ENCODE measurements at places on chromosomes 12 and 14. TPM values are rescaled to one million over a fixed set of nuclear protein-coding genes. Genes with fewer than 3 reads are reported as not detected.
A peak's percentile ranks its signal among the peaks of the same experiment; 100 is the strongest.

DNA sequence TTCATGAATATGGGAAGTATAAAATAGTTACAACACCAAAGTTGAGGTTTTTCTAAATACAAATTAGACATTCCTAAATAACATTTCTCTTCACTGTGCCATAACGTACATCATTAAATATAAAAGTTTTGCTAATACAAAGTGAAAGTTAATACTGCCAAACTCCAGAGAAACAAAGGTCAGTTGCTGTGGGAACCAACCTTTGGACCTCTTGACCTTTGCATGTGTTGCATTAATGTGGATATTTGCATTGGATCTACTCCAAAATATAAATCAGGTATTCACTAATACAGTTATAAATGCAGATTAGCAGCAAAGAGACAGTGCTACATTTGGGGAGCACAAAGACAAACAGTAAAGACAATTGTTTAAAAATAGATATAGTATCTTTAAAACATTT, 366.0 kb upstream of the USP15 start:
- no peaks in the 10 kb centered on the region for H3K27me3 ChIP-seq
- H3K4me3 ChIP-seq: no peak overlapping the region
- H3K36me3 ChIP-seq: no peaks in the 10 kb centered on the region

DNA sequence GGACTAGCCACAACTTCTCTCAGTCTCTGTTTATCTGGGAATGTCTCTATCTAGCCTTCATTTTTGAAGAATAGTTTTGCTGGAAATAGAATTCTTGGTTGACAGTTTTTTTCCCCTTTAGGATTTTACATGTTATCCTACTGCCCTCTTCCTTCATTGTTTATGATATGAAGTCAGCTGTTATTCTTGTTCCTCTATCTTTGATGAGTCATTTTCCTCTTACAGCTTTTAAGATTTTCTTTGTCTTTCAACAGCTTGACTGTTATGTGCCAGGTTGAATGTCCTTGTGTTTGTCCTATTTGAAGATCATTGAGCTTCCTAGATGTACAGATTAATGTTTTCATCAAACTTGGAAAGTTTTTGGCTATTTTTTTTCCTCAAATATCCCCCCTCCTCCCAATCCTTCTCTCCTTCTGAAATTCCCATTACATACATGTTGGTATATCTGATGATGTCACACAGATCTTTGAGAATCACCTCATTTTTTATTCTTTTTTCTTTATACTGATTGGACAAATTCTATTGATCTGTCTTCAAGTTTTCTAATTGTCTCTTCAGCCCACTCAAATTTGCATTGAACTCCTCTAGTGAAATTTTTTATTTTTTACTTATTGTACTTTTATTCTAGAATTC, 4.5 kb upstream of the GOLGA5 start:
- H3K36me3 ChIP-seq: no peaks in the 10 kb centered on the region
- H3K4me1 ChIP-seq: peaks cover 14% of the 10 kb centered on the region
- no peak overlapping the region for H3K27ac ChIP-seq
- DNase-seq: no peak

DNA sequence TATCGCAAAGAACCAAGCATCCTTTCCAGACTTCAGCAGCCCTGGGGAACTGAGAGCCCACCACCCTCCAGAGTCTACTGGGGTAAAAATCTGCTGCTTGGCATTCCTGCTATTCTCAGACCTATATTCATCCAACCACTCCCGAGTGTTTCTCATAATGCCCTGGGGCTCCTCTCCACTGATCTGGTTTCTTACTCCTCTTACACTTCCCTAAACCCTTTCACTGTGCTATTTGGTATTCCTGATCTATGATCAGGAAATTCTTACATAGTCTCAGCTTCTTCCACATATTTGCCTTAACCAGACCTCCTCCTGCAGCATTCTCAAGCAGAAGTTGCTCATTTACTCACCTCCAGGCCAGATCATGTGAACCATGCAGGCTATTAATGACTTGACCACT, 82.4 kb downstream of the SYT10 start:
- no peak for DNase-seq
- no peaks in the 10 kb centered on the region for H3K27me3 ChIP-seq
- no peak overlapping the region for H3K4me3 ChIP-seq
- no peaks in the 10 kb centered on the region for H3K36me3 ChIP-seq
- H3K27ac ChIP-seq: no peak overlapping the region

- no peak for DNase-seq
- no peak overlapping the region for H3K27ac ChIP-seq
- H3K4me1 ChIP-seq: no peaks in the 10 kb centered on the region
- H3K36me3 ChIP-seq: no peaks in the 10 kb centered on the region
- H3K4me3 ChIP-seq: no peak overlapping the region
- H3K27me3 ChIP-seq: peaks cover 6% of the 10 kb centered on the region
Observed at GRCh38 chr12:109009766-109010165, 11.1 kb downstream of the SVOP start.

DNA sequence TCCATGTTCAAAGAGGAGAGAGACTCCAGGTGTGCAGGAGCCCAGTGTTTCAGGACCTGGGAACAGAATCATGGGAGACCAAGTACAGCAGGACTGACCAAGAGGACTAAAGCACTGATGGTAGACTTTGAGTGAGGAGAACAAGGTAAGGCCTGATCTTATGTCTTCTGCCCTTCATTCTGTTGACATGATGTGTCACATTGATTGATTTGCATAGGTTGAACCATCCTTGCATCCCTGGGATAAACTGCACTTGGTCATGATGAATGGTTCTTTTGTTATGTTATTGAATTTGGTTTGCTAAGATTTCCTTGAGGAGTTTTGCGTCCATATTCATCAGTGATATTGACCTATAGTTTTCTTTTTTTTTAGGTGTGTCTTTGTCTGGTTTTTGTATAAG, 497.0 kb downstream of the TMEM121 start:
- H3K4me3 ChIP-seq: no peak overlapping the region
- no peak overlapping the region for H3K27ac ChIP-seq
- no peak for DNase-seq

DNA sequence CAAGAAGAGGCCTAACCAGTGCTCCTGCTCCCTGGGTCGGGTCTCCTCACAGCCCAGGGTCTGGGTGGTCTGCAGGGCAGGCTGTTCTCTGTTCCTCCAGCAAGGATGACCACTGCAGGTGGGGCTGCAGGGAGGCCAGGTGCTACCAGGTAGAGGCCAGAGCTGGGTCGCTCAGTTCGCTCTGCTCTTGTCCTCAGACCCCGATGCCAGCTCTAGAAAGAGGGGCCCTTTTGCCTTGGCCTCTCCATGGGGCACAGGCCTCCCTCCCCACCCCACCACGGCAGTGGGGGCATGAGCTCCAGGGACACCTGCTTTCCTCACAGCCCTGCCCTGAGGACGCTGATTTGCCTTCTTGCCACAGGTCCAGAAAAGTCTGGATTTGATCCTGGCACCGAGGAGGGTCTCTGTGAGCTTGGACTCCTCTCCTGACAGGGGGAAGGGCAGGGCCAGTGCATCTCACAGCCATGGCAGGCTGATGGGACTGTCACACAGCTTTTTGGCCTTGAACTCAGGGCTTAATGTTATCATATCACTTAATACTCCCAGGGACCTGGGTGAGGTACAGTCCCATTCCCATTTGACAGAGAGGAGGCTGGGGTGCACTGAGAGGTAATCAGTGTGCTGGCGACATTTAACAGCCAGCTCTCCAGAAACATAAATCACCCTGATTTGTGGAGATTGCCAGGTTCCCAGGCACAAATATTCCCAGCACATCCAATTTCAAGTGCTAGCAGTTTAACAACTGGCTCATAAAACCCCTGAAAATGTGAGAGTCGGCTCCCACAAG, 273.0 kb upstream of the SFSWAP start:
- no peak overlapping the region for H3K4me3 ChIP-seq
- H3K36me3 ChIP-seq: no peaks in the 10 kb centered on the region
- H3K27me3 ChIP-seq: no peaks in the 10 kb centered on the region
- DNase-seq: no peak

DNA sequence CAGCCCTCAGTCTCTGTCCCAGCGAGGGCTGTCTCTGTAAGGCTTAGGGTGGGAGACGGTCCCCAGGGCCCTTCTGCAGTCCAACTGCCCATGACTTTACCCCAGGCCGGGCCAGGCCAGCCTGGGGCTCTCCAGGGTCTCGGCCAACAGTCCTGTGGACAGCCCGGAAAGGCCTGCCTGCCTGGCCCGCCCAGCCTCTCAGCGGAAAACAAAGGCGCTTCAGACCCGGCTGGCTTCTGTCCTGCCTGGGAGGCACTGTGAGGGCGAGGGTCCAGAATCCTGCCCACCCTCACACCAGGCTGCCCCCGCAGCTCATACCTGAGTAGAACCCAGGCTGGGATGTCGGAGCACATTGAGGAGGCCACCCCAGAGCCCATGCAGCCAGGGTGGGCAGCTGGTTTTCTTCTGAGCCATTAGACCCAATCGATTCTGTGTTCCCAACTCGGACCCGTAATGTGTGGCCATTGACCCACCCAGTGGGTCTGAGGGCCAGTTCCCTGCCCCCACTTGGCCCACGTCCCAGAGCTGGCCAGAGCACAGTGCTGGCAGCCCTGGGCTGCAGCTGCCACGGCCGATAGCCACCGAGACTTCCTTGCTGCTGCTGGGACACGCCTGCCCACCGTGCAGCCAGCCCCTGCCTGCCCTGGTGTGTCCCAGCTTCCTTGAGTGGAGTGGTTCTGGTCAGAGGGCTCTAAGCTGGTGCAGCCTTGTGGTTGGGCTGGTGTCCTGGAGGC, 1.6 kb downstream of the CRIP2 start:
- H3K36me3 ChIP-seq: no peaks in the 10 kb centered on the region
- no peaks in the 10 kb centered on the region for H3K27me3 ChIP-seq
- H3K27ac ChIP-seq: peak overlapping the region; percentile 62
- peaks cover 37% of the 10 kb centered on the region for H3K4me1 ChIP-seq
- DNase-seq: no peak

GRCh38 chr14:87952307-87953094, 40.5 kb downstream of the GALC start:
- no peak for DNase-seq
- peaks cover 3% of the 10 kb centered on the region for H3K36me3 ChIP-seq
- H3K27ac ChIP-seq: no peak overlapping the region
- H3K27me3 ChIP-seq: no peaks in the 10 kb centered on the region
- H3K4me3 ChIP-seq: no peak overlapping the region
- H3K4me1 ChIP-seq: no peaks in the 10 kb centered on the region

DNA sequence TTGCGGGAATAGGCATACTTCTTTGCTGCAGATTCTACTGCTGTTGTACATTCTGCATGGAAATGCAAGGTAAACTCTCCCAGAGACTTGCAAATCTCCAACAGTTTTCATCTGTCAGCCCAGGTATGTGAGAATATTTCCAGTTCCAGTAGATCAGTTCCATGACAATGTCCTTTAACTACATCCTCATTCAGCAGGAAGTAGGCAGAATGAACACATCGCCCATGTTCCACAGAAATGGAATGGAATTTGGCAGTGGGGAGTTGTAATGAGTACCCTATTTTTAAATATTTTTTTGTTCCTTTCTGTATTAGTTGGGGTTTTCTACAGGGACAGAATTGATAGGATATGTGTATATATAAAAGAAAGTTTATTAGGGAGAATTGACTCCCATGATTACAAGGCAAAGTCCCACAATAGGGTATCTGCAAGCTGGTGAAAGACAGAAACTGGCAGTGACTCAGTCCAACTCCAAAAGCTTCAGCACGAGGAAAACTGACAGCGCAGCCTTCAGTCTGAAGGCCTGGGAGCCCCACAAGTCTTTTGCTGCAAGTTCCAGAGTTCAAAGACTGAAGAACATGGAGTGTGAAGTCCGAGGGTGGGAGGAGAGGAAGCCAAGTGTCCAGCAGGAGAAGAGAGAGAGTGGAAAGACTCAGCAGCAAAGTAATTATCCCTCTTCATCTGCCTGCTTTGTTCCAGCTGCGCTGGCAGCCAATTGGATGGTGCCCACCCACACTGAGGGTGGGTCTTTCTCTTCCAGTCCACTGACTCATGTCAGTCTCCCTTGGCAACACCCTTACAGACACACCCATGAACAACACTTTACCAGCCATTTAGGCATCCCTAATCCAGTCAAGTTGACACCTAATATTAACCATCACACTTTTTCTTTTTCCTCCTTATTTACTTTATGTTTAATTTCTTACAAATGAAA, 110.4 kb upstream of the SCAF11 start:
- no peak overlapping the region for H3K27ac ChIP-seq
- DNase-seq: peak; percentile 0
- no peaks in the 10 kb centered on the region for H3K36me3 ChIP-seq
- no peaks in the 10 kb centered on the region for H3K4me1 ChIP-seq
- H3K4me3 ChIP-seq: no peak overlapping the region

GRCh38 chr14:68682166-68683103, 110.4 kb downstream of the ZFP36L1 start:
- no peaks in the 10 kb centered on the region for H3K36me3 ChIP-seq
- no peaks in the 10 kb centered on the region for H3K27me3 ChIP-seq

GRCh38 chr12:96294831-96295230, 100.7 kb downstream of the ELK3 start:
- no peaks in the 10 kb centered on the region for H3K4me1 ChIP-seq
- DNase-seq: peak; percentile 74
- no peak overlapping the region for H3K27ac ChIP-seq
- H3K27me3 ChIP-seq: no peaks in the 10 kb centered on the region
- H3K4me3 ChIP-seq: no peak overlapping the region
- peaks cover 37% of the 10 kb centered on the region for H3K36me3 ChIP-seq

- no peak overlapping the region for H3K27ac ChIP-seq
- no peak for DNase-seq
- H3K4me1 ChIP-seq: no peaks in the 10 kb centered on the region
- no peaks in the 10 kb centered on the region for H3K36me3 ChIP-seq
Observed at GRCh38 chr14:91674911-91675310, 57.0 kb downstream of the CATSPERB start.

- peaks cover 32% of the 10 kb centered on the region for H3K4me1 ChIP-seq
- no peak overlapping the region for H3K4me3 ChIP-seq
- DNase-seq: peak; percentile 75
- H3K27me3 ChIP-seq: no peaks in the 10 kb centered on the region
Observed at GRCh38 chr14:59362513-59362912, 102.7 kb downstream of the GPR135 start.

GRCh38 chr14:75961662-75962061, 20.1 kb downstream of the TGFB3 start:
- no peak for DNase-seq
- peaks cover 3% of the 10 kb centered on the region for H3K36me3 ChIP-seq
- H3K27ac ChIP-seq: no peak overlapping the region
- H3K4me3 ChIP-seq: no peak overlapping the region
- H3K4me1 ChIP-seq: no peaks in the 10 kb centered on the region

Gene SPSB2
- total RNA-seq: 4.9 TPM

Gene HPD
- not detected for total RNA-seq

Gene G2E3
- 22.4 TPM for total RNA-seq

Gene FGF23
- not detected for total RNA-seq

Gene C14orf180
- total RNA-seq: not detected

Gene MYRFL
- 0.20 TPM for total RNA-seq

Gene HCAR2
- not detected for total RNA-seq
